ENCODE measurements at places on chromosomes 3 and 15.
A peak's percentile ranks its signal among the peaks of the same experiment; 100 is the strongest.

DNA sequence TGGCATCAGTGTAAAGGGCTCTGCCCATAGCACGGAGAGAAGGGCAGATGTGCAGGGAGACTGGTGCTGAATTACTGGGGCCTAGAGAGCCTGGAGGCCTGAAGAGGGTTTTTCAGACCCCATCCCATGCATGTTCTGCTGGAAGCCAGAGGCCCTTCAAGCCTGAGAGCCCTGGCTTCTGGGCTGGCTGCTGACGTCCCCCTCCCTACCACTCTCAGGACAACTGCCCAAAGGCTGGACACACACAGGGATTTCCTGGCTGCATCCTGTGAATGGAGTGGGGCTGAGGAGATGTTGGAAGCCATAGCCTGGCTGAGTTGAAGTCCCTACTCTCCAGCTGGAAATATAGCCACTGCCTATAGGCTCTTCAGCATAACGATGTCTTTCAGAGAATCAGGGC, 16.9 kb upstream of the DOCK3 start:
- DNase-seq, result no peak

DNA sequence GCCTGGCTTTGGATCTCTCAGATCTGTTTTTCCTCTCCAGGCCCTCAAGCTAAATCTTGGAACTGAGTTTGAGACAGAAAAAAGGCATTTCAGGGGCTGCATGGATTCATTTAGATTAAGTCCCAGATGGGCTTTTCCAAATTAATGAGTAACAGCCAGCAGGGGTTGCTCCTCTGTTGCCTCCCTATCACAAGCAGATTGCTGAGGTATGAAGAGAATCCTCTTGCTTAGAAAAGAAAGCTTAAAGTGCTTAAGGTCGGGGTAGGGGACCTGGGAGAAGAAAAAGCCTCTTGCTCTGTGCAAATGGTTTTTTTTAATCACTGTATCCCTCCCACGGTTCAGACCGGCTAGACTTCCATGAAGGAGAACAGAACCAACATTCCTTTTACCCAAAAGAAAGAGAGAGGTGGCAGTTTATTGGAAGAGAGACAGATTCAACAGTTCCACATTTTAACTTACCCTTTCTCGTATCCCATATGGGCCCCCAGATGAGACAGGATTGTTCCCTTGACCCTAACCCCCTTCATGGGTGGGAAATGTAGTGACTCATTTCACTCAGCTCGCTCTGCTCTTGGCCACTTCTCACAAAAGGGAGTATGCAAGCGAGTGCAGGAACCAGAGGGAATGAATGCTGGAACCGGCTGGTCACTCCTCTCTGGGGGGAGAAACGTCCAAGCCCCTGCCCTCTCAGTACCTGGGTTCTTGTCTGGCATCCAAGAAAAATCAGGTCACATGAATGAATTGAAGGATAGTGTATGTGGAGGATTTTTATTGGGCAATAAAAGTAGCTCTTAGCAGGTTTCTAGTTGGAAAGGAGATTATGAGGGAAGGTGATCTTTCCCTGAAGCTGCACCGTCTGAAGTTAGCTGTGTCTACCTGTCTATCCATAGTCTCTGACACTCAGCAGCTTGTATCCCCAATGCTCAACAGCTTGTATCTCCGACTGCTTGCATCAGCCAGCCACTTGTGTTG, 745.2 kb downstream of the SI start:
- no peak for DNase-seq

GRCh38 chr3:11165476-11165875, 11.2 kb downstream of the HRH1 start:
- no peak for DNase-seq

- DNase-seq, result no peak
Observed at GRCh38 chr15:51619331-51620035, 3.1 kb downstream of the DMXL2 start.

DNA sequence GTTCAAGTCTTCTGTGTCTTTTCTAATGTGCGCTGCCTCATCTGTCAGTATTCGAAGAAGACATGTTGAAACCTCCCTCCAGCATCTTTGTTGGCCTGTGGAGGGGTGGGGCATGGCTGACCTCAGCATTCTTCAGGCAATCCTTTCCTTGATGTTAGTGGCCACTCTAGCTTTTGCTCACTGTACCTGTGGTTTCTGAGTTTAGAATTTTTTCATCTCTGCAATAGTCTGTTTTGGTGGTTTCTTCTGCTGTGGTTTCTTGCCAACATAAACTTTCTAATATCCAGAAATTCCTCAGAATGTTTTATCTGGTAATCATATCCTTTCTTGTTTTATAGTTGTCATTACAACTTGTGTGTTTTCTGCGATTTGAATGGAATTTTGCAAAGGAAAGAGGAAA, 251.3 kb upstream of the NR2E3 start:
- DNase-seq, result peak; percentile 85

DNA sequence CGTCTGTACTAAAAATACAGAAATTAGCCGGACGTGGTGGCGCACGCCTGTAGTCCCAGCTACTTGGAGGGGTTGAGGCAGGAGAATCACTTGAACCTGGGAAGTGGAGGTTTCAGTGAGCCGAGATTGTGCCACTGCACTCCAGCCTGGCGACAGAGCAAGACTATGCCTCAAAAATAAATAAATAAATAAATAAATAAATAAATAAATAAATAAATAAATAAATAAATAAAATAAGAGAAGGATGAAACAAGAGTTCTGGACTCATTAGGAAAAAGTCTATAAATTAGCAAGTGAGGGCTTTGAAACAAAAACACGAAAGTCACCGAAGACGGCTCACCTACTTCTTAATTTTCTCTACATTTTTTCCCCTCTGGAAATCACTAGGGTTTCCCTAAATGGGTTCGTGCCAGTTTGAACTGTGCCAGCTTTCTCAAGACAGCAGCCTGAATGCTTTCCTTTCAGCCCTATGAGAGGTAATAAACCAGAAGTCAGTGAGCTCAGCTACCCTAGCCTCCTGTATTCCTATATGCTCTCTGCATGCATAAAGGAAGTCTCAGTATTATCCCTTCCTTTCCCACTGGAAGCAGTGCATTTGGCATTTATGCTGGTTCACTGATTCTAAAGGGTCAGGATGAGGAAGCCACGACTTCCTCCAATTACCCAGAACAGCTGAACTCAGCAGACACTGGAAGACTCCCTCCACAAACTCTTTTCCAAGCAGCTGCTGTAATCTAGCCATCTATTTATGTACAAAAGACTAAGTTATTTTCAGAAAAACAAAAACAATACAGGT, 266.9 kb downstream of the ZBBX start:
- no peak for DNase-seq

DNA sequence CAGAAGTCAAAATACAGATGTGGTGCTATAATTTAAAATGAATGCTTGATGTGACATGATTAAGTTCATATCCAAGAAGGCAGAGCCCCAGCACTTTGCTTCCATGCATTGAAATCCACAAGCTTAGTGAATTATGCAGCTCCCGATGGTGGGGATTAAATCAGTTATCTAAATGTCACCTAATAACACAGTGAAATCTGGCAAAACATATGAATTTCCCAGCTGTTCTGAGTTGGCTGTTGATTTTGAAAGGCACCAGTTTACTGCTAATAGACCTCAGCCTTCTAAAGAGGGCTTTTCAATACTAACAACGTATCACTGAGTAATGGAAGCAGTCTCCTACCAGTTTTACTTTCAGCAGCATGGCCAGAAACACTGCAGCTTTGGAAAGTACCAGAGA, 19.8 kb upstream of the CRBN start:
- no peak for DNase-seq

DNA sequence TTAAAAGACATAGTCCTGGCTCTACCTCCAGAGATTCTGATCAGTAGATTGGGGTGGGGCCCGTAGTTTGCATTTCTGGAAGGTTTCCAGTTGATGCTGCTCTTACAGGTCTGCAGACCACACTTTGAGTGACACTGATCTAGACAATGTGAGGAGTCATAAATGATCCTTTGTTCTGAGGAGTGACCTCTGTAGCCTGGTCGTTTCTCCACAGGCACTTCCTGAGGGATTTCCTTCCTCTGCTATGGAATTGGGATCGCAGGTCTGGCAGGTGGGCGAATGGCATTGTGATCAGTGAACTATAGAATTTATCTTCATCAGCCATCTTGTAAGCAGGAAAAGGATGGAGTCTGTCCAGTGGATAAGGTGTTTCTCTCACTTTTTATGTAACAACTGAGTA, 5.5 kb downstream of the GFM1 start:
- DNase-seq, result no peak

DNA sequence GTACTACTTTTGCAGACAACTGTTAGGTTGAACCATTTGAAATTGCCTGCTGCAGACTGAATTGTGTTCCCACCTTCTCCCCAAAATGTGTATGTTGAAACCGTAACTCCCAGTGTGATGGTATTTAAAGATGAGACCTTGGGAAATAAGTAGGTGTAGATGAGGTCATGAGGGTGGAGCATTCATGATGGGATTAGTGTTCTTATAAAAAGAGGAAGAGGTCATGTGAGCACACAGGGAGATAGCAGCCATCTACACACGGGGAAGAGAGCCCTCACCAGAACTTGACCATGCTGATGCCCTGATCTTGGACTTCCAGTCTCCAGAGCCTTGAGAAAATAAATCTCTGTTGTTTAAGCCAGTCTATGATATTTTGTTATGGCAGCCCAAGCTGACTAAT, 17.4 kb upstream of the FHIT start:
- DNase-seq, result no peak

DNA sequence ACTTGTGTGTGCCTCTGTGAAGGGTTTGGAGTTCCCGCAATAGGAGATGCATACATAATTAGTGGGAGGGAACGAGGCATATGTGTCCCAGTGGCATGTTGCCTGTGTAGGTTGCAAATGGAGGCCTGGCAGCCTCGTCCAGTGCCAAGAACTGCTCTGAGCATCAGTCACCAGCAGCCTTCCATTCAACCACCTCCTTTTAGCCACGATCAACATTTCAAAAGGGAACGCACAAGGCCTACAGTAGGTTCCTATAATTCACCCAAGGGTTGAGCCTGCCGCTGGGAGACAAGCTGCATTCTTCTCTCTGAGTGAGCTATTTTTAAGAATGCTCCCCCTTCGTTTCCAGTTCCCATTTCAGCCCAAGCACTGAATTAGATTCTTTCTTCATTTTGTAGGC, 78.8 kb upstream of the CTNNB1 start:
- DNase-seq, result no peak

GRCh38 chr3:193572426-193572908, 17.8 kb upstream of the ATP13A4 start:
- DNase-seq, result peak; percentile 80

GRCh38 chr3:187974871-187975271, 179.1 kb upstream of the LPP start:
- no peak for DNase-seq

DNA sequence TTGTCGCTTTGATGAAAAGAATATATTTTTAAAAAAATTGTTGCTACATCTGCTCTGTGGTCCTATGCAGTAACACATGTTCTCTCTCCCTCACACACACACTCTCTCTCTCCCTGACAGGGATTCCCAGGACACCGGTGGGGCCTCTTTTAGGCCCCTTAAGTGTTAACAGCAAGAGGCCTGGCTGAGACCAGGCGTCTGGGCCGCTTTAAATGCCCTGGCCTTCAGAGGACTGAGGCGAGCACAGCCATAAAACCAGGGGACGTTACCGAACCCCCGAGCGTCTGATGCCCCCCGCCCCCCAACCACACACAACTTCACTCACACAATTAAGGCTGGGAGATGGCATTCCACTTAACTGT, 1.7 kb downstream of the BNC1 start:
- DNase-seq, result no peak

DNA sequence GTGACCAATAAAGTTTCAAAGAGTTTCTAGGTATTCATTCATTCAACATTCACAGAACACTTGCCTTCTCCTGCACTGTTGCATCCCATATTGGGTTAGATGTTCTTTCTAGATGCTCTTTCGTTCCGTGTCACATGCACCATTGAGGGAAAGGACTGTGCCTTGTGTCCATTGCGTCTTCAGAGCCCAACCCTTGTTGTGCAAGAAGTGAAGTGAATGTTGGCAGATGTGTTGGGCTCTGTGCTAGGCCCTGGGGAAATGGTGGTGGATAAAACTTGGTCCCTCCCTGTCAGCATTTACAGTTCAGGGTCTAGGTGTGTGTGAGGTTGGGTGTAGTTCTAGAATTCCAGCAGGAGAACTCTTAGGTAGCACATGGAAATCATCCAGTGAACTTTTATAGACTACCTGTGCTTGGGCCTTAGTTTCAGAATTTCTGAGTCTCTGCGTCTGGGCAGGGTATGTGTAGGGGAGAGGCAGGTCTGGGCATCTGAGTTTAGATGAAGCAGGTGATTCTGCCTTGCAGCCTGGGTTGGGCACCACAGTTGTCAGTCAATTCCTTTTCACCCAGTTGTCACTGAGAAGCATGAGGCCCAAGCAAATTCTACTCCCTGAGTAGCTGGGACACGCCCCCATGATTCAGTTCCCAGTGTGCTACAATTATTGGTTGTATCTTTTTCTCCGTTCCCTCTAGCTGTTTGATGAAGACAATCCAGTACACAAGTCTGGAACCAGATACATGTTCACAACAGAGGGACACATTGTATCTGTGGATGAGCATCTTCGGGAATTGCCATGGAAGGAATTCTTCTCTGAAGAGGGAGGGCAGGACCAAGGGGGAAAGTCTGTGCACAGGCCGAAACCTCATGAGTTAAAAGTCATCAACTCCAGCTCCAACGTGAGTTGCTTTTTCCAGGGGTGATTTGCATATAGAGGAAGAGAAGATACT, 25.4 kb downstream of the EDEM1 start:
- DNase-seq, result no peak

DNA sequence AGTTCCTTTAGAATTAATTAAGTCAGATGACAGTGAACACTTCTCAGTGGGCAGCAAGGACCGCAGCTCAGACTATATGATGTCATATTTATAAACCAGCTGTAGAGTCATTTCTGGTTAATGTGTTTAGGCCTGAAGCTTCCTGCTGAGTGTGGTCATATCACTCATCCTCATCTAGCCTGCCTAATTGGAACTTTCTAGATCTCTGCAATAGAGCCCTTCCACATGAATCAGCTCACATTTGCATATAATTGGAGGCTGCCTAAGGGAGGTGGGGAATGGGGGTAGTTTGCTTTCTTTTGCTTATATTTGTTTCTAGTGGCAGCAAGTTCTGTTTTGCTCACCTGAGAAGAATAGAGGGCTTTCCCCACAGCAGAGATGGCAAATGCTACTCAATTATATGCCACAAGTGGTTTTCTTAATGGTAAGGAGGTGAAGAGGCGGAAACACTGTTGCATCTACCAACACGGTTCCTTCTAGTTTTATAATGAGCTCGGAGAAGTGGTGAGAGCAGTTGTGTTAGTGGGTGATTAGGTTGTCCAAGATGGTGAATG, 148.1 kb downstream of the KLHL25 start:
- DNase-seq, result peak; percentile 79

DNA sequence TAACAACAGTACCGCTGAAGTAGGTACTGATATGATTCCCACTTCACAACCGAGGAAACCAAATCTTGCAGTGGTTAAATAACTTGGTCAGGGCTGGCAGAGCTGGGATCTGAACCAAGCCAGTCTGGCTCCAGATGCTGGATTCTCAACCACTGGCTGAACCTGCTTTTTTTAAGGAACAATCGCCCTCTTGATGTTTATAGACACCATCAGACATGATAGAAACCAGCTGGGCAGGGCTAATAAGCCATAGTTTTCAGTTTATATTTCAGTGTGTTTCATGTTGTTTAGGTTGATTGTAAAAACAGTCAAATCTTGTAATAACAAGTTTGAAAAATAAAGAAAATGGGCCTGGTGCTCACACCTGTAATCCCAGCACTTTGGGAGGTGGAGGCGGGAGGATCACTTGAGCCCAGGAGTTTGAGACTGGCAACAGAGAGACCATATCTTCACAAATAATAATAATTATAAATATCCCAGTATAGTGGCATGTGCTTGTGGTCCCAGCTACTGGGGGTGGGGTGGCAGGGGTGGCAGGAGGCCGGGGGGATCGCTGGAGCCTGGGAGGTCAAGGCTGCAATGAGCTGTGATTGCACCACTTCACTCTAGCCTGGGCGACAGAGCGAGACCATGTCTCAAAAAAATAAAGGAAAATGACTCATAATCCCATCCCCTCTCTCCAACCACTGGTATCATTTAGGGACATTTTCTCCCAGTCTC, 36.7 kb downstream of the XYLB start:
- DNase-seq, result no peak
